ENCODE measurements at places on chromosomes 7 and 10.

DNA sequence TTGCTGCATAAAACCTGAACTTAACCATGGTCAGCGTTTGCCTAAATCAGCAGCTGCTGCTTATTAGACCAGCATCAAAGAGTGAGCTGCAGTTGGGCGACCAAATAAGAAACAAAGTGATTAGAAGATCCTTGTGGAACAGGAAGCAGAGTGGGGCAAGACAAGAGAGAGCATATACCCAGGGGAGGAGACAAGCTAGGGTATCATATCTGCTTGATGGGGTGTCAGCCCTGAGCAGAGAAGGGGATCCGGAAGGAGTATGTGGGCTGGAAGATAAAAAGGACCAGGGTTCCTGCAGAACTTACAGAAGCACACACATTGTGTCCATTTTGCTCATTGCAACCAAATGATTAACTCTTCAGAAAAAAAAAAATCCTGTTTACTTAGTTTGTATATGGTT is 213.6 kb downstream of the CELF2 start:
- no peak for DNase-seq

- no peak for DNase-seq
Observed at GRCh38 chr10:69057261-69057950, 30.5 kb upstream of the SRGN start.

- DNase-seq: no peak
Observed at GRCh38 chr7:155640629-155641028, 3.8 kb upstream of the RBM33 start.

GRCh38 chr7:30533886-30534285 is 29.3 kb upstream of the GGCT start:
- DNase-seq: no peak

- no peak for DNase-seq
Observed at GRCh38 chr10:29227201-29227600, 61.7 kb upstream of the LYZL1 start.

DNA sequence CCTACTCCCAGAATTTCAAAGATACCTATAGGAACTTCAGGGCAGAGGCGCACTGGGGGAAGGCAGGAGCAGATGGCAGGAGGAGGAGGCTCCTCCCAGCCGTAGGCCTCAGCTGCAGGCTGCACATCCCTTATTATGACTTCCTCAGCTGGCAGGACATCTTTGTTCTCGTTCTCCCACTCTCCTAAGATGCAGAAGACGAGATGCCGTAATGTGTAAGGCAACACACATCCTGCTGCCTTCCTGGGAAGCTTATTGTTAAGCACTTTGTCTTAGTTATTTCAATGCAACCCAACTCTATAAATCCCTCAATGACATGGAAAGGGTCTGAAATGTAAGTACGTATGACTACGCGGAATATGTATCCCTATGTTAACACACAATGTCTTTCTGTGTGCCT is 599.8 kb upstream of the MGMT start:
- DNase-seq: no peak

DNA sequence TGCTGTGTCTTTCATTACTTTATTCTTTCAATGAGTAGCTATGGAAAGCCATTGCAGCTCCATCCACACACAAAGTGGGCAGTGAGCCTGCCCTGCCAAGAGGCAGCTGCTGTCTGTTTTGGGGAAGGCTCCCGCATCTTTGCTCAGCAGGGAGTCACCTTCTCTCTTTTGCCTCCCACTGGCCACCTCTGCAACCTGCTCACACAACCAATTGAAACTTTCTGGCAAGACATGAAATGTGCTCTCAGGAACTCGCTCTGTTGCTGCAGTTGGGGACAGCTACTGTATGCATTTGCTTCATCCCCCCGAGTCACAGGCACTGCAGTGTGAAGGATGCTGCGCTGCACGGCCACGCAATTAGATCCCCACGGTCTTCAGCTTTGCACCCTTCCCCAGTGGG is 244.8 kb upstream of the NFE2L3 start:
- no peak for DNase-seq

- no peak for DNase-seq
Observed at GRCh38 chr7:155983176-155983815, 171.0 kb upstream of the SHH start.

- DNase-seq: no peak
Observed at GRCh38 chr10:128606055-128606454, 479.8 kb upstream of the MKI67 start.

DNA sequence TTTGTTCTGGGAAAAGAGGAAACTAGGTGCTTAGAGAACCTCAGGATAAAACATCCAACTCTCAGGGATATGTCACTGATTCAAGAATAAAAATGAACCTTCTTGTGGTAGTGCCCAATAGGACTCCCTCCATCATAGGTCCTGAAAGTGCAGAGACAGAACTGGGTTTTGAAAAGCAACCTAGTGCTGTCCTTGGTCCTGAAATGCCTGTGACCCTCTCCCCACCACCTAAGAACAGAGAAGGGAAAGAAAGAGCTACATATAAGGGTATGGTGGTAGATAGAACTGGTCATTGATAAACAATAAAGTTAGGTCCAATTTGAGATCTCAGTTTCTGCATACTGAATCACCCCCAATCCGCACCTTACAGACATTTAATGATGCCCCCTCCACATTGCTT is 953.3 kb downstream of the XPNPEP1 start:
- peak; percentile 2 for DNase-seq

Measured in HuH-7 (cell line).